ENCODE measurements at places on chromosomes 12 and 14.
A peak's percentile ranks its signal among the peaks of the same experiment; 100 is the strongest.

- DNase-seq, result no peak
Observed at GRCh38 chr12:5758347-5758746, 186.7 kb downstream of the ANO2 start.

GRCh38 chr12:117853600-117853999 is 115.2 kb downstream of the KSR2 start:
- DNase-seq, result no peak

GRCh38 chr14:101877766-101878165 is 86.6 kb upstream of the DYNC1H1 start:
- no peak for DNase-seq

GRCh38 chr12:2256915-2257314 is 204.1 kb downstream of the CACNA1C start:
- DNase-seq, result no peak

GRCh38 chr12:117404940-117405339 is 43.5 kb upstream of the NOS1 start:
- DNase-seq, result no peak

DNA sequence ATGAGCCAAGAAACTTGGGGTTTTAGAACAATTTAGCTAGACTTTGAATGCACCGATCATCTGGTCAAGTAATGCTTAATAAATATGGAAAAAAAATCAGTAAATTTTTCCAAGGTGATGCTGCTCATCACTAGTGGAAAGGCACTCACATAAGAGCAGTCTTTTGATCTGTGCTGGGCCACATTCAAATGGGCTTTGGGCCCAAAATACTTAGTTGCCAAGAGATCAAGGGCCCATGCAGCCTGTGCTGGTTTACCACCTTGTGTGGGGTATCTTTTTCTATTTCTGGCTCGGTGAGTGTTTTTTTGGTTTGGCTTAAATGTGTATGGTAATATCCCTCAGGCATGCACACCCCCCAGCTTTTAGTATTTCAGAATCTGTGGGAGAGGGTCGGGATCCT is 943.2 kb downstream of the TMTC2 start:
- no peak for DNase-seq

- no peak for DNase-seq
Observed at GRCh38 chr12:117533687-117534086, 172.3 kb upstream of the NOS1 start.

DNA sequence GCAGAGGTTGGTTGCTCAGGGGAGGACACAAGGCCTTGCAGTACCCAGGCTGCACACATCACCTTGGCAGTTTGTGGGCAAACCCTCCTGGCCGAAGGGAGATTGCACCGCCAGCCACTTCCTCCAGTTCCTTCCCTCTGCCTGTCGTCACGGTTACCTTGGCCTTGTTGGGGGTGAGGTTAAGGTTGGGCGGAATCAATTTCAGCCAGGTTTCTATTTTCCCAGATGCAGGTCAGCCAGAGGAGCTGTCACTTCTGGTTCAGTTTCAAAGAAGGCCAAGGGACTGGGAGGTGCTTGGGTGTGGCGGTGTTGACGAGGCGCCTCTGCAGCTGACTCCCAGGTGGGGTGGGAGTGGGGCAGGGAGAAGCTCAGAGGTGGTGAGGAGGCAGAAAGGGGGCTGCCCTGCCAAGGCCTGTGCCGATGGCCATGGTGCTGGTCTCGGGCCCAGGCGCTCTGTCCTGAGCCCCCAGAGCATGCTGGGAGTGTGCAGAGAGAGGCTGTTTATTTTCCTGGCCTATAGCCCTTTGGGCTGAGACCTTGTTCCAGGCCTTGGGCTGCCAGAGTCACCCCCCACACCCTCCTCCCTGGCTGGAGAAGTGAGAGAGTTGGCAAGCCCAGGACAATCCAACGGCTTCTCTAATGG is 31.4 kb downstream of the JDP2 start:
- no peak for DNase-seq

DNA sequence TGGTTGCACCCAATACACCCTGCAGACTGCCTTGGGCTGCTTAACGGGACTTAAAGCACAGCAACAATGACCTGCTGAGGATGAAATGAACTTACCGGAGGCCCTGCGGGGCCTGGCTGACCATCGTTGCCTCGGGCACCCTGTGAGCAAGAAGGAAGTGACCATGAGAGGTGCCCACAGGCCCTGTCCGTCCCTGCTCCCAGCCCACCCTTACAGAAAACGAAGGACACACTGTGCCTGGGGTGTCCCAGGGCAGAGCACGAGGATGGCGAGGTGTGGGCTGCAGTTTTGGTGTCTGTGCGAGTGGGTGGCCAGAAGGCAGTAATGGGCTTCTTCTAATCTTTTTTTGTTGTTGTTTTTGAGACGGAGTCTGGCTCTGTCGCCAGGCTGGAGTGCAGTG is 14.6 kb downstream of the COL2A1 start:
- no peak for DNase-seq

- DNase-seq, result no peak
Observed at GRCh38 chr14:92461891-92462290, 51.7 kb upstream of the RIN3 start.

DNA sequence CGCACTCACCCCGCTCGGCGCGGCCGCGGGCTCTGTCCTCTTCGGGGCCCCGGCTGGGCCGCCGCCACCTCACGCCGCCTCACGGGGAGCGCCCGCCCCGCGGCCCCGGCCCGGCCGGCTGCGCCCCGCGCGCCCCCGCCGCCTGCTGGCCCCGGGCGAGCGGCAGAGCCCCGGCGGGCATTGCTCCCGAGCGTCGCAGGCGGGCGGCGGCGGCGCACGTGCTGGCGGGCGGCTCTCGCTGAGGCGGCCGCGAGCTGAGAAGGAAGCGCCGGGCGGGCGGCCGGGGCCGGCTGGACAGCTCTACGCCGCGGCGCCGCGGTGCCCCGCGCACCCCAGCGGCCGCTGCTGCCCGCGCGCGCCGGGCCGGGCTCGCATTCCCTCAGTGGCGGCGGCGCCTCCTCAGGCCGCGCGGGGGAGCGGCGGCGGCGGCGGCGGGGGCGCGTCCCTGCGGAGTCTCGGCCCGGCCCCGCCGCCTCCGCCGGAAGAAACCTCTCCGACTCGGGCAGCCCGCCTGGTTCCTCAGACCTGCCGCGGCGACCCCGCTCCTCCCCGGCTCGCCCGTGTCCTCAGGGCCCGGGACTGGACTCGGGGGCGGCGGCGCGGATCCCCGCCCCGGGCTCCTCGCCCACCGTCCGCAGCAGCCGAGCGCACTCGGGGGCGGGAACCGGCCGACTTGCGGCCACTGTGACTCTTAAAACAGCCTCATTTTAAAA is at the start of gene PITPNM2:
Gene PITPNM2, minus strand, starts transcription at position 347 of the 713 bp plus-strand sequence. CDS start 116,500 bp downstream, outside the sequence.
- peak; percentile 56 for DNase-seq

DNA sequence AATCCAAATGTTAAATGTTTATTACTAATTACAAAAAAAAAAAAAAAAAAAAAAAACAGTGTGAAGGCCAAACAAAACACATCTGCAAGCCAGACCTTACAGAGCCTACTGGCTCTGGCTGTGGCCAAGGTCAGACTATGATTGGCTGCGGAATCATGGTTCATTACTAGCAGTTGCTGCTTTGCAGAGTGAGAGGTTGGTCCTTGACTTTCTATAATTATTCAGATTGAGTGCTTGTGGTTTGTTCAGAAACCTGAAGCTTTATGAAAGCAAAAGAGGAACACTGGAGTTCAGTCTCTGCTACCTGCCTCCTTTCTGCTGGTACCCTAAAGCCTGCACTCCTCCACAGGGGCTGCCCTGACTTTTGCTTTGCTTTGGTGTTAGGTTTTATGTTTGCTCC is 550.9 kb downstream of the BCL11B start:
- no peak for DNase-seq

DNA sequence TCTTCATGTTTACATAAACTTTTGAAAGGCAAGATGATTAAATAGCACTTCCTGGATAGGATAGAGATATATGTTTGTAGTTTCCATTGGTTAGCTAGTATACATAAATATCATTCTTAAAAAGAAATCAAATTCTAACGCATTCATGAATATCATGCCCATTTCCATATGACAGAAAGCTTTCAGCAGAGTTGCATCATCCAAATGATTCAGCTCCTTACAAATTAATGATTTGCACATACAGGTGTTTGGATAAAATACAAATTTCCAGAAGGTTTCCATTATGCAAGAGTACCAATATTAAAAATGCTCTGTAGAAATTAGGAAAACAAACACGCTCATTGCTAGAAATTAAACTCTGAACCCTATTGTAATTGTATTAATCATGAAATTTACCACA is 264.4 kb downstream of the FOXG1 start:
- no peak for DNase-seq

DNA sequence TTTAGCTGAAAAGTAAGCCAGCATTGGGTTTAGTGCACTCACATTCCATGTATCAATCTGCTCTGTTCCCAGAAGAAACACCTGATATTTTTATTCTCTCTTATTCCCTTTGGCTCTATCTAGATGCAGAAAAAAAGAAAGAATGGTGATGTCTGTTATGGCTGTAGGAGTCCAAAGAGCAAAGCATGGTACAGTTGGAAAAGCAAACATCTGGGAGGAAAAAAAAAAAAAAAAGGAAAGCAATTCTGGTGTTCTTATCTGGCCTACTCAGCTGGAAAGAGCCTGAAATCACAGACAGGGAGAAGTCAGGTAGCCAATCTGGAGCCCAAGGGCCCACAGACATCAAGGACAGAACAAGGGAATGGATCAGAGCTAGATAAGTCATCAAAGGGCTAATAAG is 293.9 kb downstream of the DUSP6 start:
- no peak for DNase-seq

DNA sequence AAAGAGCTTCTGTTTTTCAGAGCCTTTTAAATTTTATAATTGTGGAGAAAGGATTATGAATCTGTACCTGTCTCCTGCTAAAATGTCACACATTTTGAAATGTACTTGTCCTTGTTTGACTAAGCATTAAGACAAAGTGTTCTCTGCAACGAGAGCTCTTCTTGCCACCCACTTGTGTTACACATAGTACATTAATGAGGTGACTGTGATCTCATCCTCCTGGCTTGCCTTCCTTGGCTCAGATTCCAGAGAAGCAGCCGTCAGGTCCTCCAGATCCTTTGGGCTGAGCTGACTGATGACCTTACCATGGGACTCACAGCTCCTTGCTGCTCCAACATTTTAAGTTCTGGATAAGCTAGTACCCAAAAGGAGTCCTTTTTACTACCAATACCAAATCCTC is 81.4 kb downstream of the BBS10 start:
- DNase-seq, result no peak

DNA sequence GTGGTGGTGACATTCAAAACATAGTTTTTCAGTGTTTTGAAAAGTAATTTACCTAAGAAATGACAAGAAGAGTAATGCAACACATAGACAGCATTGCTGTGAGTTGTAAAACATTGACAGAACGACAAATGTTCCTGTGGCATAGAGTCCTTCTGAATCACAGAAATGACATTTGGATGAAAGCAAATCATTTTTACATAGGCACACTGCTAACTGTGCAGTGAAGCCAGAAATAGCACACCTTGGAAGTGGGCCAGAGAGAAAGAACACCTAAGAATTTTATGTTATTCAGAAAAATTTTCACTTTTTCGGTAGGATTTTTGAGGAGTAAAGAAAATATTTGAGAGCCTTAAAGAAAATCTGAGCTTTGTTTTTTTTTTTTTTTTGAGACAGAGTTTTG is 100.6 kb downstream of the ANO4 start:
- DNase-seq, result no peak

- DNase-seq, result no peak
Observed at GRCh38 chr14:24298892-24299254, 707 bp downstream of the DHRS1 start.

DNA sequence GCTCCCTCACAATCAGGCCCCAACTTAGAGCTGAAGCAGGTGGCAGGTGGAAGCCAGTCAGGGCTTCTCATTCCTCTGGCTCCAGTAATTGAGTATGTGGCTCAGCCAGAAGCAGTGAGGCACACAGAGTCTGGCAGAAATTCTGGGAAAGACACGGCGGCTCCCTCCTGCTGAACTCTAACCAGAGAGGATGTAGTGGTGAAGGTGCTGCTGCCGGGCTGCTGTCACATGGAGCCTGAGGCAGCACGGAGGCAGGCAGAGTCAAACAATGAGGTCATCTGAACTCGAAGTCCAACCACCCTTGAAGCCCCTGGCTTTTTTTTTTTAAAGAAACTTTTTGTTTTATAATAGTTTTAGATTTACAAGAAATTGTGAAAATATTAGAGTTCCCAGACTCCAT is 33.4 kb upstream of the SMOC1 start:
- DNase-seq, result no peak

DNA sequence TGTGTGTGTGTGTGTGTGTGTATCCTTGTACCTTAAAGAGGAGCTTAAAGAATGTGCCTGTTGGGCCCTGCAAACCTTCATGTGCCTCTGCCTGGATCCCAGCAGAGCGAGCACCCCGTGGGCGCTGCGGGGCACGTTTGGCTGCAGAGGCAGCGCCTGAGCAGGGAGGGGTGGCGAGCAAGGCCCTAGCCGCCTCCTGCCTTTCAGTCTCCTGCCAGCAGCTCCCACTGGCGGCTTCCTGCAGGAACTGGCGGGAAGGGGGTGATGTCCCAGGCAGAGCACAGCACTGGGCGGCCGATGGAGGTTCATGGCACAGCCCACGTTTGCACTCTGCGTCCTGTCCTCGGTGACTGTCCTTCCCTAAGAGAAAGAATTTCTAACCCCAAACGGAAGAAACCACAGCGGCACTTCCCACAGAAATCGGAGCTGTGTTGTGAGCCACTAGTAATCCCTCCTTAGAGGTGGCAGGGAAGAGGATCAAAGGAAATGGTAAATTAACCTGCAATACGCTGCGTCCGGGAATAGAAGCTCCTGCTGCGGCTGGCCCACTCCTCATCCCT is 19.8 kb downstream of the ZBTB42 start:
- no peak for DNase-seq

GRCh38 chr14:65179918-65180724 is 77.8 kb upstream of the MAX start:
- no peak for DNase-seq

- DNase-seq, result no peak
Observed at GRCh38 chr14:51295646-51296263, 55.7 kb downstream of the TMX1 start.

GRCh38 chr12:15672671-15673270 is 116.4 kb downstream of the EPS8 start:
- DNase-seq, result no peak

- DNase-seq, result no peak
Observed at GRCh38 chr14:92437729-92438285, 75.8 kb upstream of the RIN3 start.

DNA sequence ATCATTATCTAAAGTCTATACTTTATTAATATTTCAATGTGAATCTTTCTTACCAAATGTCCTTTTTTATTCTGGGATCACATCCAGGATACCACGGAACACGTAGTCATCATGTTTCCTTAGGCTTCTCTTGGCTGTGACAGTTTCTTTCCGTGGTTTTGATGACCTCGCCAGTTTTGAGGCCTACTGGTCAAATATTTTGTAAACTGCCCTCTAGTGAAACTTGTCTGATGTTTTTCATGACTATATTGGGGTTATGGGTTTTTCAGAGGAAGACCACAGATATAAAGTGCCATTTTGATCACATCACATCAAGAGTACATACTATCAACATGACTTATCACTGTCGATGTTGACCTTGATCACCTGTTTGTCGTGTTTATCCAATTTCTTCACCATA is 14.1 kb upstream of the SERPINA6 start:
- DNase-seq, result no peak

DNA sequence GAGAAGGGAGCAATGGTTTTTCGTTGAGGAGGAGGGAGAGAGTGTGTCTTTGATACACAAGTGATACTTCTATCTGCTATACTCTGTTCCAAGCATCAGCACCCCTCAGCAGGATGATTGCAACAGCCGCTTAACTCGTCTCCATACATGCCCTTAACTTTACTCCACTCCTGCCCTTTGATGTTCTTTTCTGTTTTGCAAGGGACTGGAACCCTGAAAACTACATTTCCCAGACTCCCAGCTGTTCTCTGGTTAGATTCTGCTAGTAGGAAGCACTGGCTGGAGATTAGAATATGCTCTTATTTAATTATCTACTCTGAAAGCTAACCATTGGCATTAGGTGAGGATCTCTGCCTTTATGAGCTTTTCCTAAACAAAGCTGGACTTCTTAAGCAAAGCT is 23.5 kb upstream of the CRADD start:
- no peak for DNase-seq

Measured in central memory CD4-positive, alpha-beta T cell (primary cell).